ENCODE measurements at places on chromosomes 16 and 17. TPM values are rescaled to one million over a fixed set of nuclear protein-coding genes. Genes with fewer than 3 reads are reported as not detected.

GRCh38 chr17:33712120-33712519 lies 419.0 kb upstream of the ASIC2 start:
- DNase-seq: no peak

DNA sequence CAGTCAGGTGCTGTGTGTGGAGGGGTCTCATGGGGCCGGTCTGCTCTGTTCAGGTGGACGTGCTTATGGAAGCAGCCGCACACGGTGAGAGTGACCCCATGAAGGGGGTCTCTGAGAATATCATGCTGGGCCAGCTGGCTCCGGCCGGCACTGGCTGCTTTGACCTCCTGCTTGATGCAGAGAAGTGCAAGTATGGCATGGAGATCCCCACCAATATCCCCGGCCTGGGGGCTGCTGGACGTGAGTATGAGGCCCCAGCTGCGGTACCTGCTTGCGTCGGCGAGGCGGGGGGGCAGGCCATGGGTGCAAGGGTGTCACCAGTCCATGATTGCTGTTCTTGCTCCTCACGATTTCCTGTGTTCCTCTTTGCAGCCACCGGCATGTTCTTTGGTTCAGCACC lies 27.9 kb downstream of the POLR2A start:
- no peak for DNase-seq

DNA sequence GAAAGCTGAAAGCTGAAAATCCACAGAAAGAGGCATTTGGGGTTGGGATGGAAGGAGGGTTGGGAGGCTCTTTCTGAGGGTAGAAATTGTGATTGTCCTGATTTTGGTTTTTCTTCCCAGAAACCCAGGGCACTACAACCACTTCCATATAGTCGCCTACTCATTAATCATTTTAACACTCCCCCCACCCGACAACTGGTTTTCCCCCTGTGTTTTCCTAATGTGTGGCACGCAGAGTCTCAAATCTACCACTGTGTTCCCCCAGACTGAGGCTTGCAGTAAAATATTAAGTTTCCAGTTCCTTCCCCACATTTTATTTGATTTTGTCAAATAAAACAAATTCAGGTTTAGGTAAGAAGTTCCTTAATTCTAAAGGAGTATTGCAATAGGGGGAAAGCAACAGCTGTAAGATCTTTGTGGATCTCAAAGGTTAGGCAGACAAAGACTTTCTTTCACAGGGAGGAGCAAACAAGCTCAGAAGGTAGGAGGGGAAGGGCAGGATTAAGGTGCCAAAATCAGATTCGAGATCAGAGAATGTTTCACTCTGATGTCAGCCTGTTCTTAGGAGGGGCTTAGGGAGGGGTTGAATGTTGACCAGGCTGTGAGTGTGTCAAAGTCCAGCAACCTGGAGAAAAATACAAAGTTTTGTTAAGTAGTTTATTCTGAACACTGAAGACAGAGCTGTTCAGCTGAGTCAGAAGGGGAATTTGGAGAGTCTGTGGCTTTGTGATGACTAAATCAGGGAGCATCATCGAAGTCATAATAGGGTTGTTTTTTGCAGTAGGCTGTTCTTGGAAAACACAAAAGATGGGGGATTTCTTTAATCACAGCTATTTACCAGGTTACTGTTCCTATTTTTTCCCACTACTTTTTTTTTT lies 3.6 kb downstream of the ZNF267 start:
- peak; percentile 86 for DNase-seq

DNA sequence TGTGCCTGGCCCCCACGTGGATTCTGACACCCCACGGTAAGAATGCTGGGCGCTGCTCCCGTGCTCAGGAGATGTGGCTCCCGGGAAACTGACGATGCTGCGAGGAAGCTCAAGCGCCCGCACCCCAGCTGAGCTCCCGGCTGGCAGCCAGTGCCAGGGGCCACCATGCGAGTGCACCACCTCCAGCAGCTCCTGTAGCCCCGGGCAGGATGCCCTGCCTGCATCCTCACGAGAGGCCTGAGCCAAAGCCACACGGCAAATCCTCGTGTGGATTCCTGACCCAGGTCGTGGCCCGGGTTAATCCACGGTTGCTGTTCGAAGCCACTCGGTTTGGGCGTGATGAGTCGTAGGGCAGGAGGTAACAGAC lies 11.6 kb upstream of the DPEP1 start:
- no peak for DNase-seq

- no peak for DNase-seq
These were observed at the start of gene DNAH9 for GRCh38 chr17:11598274-11599221. Gene DNAH9 (plus strand): TSS chr17:11598470. CDS start chr17:11598499, 29 bp downstream.

GRCh38 chr17:3885271-3885670 lies 7.6 kb downstream of the CAMKK1 start:
- no peak for DNase-seq

DNA sequence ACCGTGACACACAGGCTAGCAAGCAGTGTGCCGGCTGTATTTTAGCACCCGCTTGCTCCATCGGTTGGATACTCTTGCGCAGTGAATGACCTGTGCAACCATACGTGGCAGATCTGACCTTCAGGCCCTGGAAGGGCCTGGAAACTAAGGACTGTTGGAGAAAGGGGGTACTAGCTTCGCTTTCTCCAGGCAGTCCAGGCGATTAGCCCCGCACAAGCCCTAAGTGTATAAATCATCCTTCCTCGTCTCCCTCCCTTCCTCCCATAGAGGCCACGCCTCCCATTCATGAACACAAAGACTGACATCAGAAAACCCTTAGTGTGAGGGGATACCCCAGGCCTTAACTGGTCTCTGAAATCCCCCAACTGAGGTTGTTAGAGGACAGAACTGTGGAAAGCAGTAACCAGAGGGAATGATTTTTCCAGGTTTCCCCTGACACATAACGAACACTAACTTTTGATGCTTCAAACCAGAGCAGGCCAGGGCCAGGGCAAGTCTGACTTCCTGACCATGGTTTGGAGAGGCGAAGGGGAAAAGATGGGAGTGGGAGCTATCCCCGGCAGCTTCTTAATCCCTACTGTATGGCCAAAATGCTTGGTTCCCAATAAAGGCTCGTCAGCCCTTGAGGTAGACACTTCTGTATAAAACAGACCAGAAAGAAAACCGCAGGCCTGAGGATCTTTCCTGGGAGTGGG lies 1.4 kb upstream of the DYNLL2 start:
- DNase-seq: no peak

GRCh38 chr16:74465281-74465680 lies 44.0 kb upstream of the CLEC18B start:
- DNase-seq: no peak

TRIM72 gene
- total RNA-seq: not detected

CTRB2 gene
- total RNA-seq: not detected

PSMB3 gene
- total RNA-seq: 249 TPM

Measured in HFFc6 (cell line).